ENCODE measurements at places on chromosomes 6 and 20.

- DNase-seq, result no peak
Measured at GRCh38 chr6:9062596-9062995, 627.3 kb upstream of the SLC35B3 start.

- no peak for DNase-seq
Measured at GRCh38 chr6:122790423-122791309, 1.6 kb downstream of the SMPDL3A start.

DNA sequence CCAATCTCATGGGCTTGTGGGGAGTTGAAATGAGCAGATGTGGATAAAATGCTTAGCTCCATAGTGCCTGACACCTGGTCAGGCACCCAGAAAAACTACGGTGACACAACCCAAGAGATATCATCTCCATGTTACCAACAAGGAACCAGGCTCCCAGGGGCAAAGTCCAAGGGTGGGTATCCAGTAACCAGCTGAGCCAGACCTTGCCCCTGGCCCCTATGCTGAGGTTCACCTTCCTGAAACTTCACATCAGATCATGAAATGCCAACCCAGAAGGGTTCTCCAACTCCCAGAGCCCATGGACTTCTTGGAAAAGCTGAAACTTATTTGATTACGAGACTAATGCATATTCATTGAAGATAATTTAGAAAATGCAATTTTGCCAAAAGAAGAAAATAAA, 141.8 kb upstream of the KCNG1 start:
- DNase-seq, result no peak

DNA sequence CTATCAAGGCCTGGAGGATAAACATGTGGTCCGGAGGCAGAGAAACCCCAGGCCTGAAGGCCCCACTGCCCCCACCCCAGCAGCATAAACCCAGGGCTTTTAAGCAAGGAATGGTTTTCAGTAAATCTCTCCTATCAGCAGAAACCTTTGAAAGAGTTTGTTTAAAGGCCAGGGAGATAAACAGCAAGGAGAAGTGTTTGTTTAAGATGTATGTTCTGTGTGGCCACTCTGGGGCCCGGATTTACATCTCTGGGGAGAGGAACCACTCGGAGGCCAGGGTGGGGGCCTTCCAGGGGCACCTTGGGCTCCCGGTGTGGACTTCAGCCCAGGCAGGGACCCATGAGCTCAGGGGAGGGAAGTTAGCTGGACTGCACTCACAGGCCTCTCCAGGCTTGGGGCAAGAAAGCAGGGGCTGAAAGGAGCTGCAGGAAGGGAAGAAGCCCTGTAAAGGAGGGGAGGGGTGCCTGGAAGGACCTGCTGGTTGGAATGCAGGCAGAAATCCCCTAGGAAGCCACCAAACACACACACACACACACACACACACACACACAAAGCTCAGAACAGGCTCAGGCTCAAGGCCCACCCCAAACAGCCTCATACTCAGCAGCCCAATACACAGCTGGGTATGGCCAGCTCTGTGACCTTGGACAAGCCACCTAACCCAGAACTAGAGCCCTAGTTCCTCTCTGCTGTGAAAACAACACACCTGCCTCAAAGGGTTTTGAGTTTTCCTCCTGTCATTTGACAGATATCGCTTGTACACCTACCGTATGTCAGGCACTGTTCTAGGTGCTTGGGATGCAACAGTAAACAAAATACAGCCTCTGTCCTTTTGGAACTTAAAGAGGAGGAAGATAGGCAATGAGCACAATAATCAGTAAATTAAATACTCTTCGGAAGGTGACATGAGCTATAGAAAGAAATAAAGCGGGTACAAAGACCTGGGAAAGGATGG, 26.2 kb upstream of the FOXP4 start:
- no peak for DNase-seq

DNA sequence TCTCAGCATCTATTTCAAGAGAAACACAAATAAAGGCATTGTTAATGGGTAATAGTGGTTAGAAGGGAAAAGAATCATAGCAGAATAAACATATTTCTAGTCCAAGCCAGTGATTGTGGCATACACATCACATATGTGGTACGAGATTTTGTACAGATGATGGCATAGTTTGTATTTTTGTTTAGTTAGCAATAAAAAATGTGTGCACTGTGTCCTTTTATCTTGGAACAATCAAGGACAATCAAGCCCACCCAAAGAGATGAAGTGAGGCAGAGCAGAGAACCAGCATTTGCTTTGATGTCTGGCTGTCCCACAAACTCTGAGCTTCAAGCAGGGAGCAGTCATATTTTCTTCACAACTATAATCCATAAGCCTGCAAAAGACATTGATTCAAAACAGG, 256.5 kb upstream of the CHD6 start:
- no peak for DNase-seq

DNA sequence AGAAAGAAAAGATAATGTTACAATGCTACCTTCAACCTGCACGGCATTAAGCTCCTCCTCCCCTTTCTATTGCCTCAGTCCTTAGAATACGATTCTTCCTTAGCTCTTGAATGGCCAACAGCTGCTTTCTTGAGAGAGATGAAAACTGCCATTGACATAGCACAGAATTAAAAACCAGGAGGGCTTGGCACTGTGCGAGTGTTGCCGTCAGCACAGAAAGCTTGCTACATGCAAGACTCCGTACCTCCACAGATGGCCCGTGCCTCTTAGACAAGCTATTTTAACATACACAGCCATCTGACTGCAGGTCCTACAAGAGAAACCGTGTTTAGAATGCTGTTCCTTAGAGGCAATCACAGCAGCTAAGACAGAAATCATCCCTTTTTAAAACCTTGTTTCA, 51.7 kb downstream of the ALDH5A1 start:
- DNase-seq, result no peak

- DNase-seq, result no peak
Measured at GRCh38 chr20:59747671-59748515, 143.6 kb downstream of the PHACTR3 start.

DNA sequence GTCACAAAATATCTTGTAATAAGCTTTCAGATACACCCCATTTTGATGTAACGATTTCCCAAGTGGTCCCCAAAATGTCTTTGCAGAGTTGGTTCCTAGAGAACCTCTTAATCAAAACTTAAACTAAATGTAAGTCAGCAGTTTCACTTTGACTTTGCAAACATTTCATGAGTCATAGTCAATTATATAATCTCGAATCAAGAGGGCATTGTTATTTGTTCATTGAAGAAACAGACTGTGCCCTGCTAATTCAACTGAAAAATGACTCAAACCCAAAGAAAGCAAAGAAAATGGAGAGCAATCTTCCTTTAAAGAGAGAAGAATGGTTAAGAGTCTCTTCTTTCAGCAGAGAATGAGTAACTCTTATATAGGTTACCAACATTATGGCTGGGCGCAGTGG, 58.3 kb downstream of the IPCEF1 start:
- DNase-seq, result no peak
